ENCODE measurements at places on chromosomes 16 and 17.

DNA sequence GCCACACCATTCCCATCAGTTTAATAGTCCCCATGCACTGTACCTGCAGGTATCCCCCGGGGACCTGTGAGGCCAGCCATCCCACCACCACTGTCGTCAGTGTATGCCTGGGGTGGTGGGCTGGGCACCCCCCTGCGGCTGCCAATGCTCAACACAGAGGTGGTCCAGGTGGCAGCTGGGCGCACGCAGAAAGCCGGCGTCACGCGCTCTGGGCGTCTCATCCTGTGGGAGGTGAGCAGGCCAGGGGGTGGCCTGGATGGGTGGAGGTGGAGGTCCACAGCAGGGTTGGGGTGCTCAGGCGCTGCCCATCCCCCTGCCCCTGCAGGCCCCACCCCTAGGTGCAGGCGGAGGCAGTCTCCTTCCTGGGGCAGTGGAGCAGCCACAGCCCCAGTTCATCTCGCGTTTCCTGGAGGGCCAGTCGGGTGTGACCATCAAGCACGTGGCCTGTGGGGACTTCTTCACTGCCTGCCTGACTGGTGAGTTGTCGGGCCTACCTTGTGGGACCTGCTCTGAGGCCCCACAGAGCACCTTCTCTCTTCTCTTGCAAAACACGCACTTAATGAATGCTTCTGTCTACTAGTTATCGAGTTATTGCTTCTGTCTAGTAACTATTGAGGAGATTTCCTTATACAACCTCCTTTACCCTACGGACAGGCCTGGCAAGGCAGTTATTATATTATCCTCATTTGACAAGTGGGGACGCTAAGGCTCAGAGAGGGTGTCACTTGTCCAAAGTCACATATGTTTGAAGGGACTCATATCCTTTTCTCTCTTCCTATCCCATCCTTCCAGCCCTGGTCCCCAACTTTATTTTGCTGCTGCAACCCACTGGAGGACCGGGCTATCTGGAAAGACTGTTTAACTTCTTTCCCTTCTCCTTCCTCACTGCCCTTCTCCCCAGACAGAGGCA is 5.8 kb upstream of the TRAF4 start:
- DNase-seq: no peak
- no peak overlapping the region for H3K27ac ChIP-seq
- H3K4me1 ChIP-seq: no peaks in the 10 kb centered on the region
- no peak overlapping the region for H3K4me3 ChIP-seq
- no peaks in the 10 kb centered on the region for H3K27me3 ChIP-seq
- H3K36me3 ChIP-seq: no peaks in the 10 kb centered on the region

GRCh38 chr16:14437426-14437825 is 192.6 kb downstream of the PARN start:
- peaks cover 21% of the 10 kb centered on the region for H3K36me3 ChIP-seq
- H3K27me3 ChIP-seq: no peaks in the 10 kb centered on the region
- no peaks in the 10 kb centered on the region for H3K4me1 ChIP-seq
- DNase-seq: no peak
- no peak overlapping the region for H3K4me3 ChIP-seq

GRCh38 chr16:26569793-26570192 is 496.9 kb upstream of the C16orf82 start:
- H3K4me1 ChIP-seq: no peaks in the 10 kb centered on the region
- H3K36me3 ChIP-seq: no peaks in the 10 kb centered on the region
- DNase-seq: no peak
- H3K27me3 ChIP-seq: no peaks in the 10 kb centered on the region

GRCh38 chr17:3894911-3895343 is 2.1 kb upstream of the CAMKK1 start:
- no peaks in the 10 kb centered on the region for H3K4me1 ChIP-seq
- peak overlapping the region; percentile 20 for H3K27ac ChIP-seq
- H3K4me3 ChIP-seq: no peak overlapping the region
